ENCODE measurements at places on chromosomes 12 and 14.

DNA sequence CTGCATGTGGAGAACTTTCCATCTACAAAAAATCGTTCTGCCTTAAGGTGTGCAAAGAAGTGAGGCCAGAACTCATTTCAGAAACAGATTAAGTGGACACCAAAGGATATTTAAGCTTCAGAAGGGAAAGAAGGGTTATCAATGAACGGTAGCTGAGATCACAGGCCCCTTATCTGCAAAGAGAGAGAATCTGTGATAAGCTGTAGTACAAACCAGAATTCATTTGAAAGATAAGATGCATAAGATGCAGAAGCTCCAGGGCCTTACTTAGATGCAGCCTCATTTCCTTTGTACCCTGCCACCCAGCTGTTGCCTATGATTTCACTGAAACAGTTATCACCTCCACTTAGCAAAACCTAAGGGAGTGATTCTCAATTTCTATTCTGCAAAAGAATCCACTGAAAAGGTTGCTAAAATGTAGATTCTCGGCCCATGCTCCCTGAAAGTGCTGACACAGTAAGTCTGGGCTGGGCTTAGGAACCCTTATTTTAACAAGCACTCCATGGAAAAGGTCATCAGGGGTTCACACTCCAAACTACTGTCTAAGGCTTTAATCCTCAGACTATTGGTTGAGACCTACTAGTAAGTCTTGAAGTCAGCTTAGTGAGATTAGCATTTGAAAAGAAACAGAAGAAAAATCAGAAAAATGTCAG is 64.8 kb downstream of the HELB start:
- no peaks in the 10 kb centered on the region for H3K4me1 ChIP-seq
- no peak overlapping the region for H3K27ac ChIP-seq
- DNase-seq = peak; percentile 69
- H3K36me3 ChIP-seq = no peaks in the 10 kb centered on the region
- H3K4me3 ChIP-seq = no peak overlapping the region

DNA sequence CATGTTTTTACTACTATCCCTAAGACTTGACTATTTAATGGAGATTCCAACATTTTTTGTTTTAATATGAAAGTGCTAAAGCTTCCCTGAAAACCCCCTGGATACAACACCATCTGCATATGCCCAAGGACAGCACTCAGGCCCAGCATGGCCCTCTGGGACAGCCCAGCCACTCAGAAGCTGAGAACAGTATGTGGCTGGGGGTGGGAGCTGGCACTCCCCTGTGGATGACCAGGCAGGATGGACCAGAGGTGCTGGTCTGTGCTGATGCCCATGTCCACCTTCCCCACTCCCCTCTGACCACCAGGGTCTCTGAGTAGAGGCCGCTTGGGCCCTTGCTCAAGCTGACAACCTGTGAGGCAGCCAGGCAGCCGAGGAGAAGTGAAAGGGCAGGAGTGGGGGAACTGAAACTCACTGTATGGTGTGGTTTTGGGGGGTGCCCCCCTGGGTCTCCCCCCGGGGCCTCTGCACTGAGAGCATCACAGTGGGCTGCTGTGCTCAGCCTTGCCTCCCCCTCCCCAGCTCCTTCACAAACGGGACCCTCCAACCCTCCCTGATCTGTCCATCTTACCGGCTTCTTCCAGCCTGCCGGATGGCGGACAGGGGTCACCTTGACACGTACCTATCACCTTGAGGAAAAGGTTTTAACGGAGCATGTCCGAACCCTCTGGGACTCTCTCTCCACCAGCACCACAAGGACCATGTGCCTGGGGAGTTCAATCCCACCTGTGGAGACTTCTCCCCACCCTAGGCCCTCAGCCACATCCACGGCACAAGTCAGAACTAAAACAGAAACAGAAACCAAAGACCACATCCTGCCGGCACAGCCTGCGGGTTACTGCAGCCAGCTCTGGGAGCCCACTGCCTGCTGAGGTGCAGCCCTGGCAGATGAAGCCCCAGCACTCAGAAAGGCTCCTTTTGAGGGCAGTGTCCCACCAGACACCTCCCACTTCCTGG is at the start of gene TMEM229B:
Gene TMEM229B, minus strand, starts transcription at position 785 of the 957 bp plus-strand sequence. CDS start 14,798 bp downstream, outside the sequence.
- H3K4me3 ChIP-seq = no peak within 1 kb of the TSS
- no peak for DNase-seq
- H3K36me3 ChIP-seq = no peaks in the 10 kb centered on the region
- H3K27ac ChIP-seq = no peak within 1 kb of the TSS

DNA sequence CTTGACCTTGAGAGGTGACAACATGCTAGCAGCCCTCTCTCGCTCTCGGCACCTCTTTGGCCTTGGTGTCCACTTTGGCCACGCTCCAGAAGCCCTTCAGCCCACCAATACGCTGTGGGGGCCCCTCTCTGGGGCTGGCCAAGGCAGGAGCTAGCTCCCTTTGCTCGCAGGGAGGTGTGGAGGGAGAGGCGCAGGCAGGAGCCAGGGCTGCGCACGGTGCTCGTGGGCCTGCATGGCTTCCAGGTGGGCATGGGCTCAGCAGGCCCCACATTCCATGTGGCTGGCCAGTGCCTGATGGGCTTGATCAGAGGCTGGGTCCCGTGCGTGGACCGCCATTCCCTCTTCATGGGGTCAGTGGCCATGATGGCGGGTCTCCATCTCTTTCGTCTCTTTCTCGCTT is 1237.0 kb upstream of the USP15 start:
- DNase-seq = no peak
- H3K27ac ChIP-seq = no peak overlapping the region
- H3K4me3 ChIP-seq = no peak overlapping the region
- H3K36me3 ChIP-seq = no peaks in the 10 kb centered on the region
- H3K27me3 ChIP-seq = no peaks in the 10 kb centered on the region
- H3K4me1 ChIP-seq = no peaks in the 10 kb centered on the region

DNA sequence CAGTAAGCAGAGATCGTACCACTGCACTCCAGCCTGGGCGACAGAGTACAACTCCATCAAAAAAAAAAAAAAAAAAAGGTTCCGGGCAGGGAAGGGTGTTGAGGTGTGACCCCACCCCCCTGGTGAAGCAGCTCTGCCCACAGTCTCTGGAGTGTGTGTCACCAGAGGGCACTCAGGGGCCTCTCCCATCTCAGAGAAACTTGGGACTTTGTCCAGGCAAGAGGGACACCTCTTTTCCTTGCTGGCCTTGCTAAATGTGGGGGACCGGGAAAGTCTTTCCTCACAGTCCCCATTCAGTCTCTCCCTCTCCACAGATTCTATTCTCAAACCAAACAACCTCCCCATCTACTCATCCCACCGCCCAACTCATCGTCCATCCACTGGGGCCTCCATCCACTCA is 43.6 kb downstream of the RFLNA start:
- no peaks in the 10 kb centered on the region for H3K27me3 ChIP-seq
- H3K4me1 ChIP-seq = no peaks in the 10 kb centered on the region
- H3K4me3 ChIP-seq = no peak overlapping the region

DNA sequence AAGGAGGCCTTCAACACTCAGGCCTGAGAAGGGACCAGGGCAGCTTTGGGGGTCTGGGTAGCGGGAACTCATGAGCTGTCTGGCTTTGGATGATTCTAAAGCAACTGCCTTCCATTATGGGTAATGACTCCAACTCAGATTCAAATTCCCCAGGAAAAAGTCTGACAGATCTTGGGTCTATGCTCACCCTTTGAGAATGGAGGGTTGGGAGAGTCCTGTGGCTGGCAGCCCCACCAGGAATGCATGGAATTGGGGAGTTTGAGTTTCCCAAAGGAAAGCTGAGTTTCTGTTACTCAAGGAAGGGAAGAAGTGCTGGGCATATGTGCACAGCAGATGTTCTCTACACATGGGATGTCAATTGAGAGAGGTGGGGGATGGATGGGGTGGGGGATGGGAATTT is 22.4 kb upstream of the LTBP2 start:
- H3K27ac ChIP-seq = no peak overlapping the region
- no peaks in the 10 kb centered on the region for H3K27me3 ChIP-seq
- no peaks in the 10 kb centered on the region for H3K36me3 ChIP-seq
- no peak for DNase-seq
- no peak overlapping the region for H3K4me3 ChIP-seq
- peaks cover 17% of the 10 kb centered on the region for H3K4me1 ChIP-seq

DNA sequence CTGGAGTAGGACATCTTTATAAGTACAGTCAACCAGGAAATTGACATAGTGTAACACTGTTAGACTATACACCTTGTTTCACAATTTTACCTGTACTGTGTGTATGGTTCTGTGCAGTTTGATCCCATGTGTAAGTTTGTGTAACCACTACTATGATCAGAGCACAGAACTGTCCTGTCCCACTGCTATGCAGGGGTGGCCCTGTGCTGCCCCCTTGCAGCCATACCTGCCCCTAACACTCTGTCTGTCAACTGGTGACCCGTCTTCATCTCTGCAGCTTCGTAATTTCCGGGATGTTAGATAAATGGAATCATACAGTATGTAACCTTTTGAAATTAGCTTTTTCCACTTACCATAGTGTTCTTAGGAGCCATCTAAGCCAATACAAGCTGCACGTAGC is 58.7 kb upstream of the RD3L start:
- no peaks in the 10 kb centered on the region for H3K27me3 ChIP-seq
- H3K36me3 ChIP-seq = no peaks in the 10 kb centered on the region
- no peak overlapping the region for H3K27ac ChIP-seq
- no peak overlapping the region for H3K4me3 ChIP-seq
- H3K4me1 ChIP-seq = no peaks in the 10 kb centered on the region

GRCh38 chr14:90281756-90282155 is 25.4 kb downstream of the PSMC1 start:
- H3K27me3 ChIP-seq = no peaks in the 10 kb centered on the region
- no peak overlapping the region for H3K4me3 ChIP-seq
- H3K27ac ChIP-seq = no peak overlapping the region
- peaks cover 2% of the 10 kb centered on the region for H3K36me3 ChIP-seq
- no peak for DNase-seq

- H3K4me1 ChIP-seq = peaks cover 2% of the 10 kb centered on the region
- H3K27me3 ChIP-seq = no peaks in the 10 kb centered on the region
- H3K4me3 ChIP-seq = no peak overlapping the region
- H3K27ac ChIP-seq = no peak overlapping the region
- DNase-seq = no peak
These were observed 6.1 kb downstream of the ATP2B1 start for GRCh38 chr12:89702503-89702902.

DNA sequence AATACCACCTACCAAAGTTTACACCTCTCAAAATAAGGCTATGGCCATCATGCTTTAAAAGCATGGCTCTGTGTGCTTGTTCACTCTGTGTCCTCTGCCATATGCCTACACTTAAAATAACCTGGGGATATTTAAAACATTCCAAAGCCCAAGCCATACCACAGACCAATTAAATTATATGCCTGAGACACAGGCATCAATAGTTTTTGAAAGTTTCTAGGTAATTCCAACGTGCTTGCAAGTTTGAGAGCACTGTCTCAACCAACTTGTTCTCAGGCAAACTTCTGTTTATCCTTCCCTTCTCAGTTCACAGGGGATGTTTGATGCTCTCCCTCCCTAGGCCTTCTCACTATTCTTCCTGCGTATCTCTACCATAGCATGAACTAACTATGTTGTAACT is 3.4 kb upstream of the FRMD6 start:
- no peaks in the 10 kb centered on the region for H3K27me3 ChIP-seq
- no peak overlapping the region for H3K4me3 ChIP-seq
- H3K4me1 ChIP-seq = no peaks in the 10 kb centered on the region
- H3K36me3 ChIP-seq = no peaks in the 10 kb centered on the region
- H3K27ac ChIP-seq = no peak overlapping the region

- no peak for DNase-seq
- no peaks in the 10 kb centered on the region for H3K36me3 ChIP-seq
- H3K4me1 ChIP-seq = no peaks in the 10 kb centered on the region
These were observed 133.9 kb upstream of the SCAF11 start for GRCh38 chr12:46124132-46124847.

DNA sequence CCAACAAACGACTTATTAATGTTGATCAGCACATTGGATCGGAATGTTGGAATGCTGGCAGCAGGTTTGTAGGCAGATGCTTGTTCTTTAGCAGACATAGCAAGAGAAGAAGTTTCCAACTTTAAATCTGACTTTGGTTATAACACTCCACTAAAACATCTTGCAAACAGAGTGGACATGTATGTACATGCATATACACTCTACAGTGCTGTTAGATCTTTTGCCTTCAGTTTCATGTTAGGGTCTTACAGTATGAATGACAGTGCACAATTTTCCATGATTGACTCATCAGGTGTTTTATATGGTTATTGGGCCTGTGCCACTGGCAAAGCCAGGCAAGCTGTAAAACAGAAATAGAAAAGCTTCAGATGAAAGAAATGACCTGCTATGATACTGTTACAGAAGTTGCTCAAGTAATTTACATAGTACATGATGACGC is 14.3 kb upstream of the DHRS7 start:
- H3K4me3 ChIP-seq = no peak overlapping the region
- no peak overlapping the region for H3K27ac ChIP-seq
- no peak for DNase-seq
- H3K27me3 ChIP-seq = no peaks in the 10 kb centered on the region

- no peak overlapping the region for H3K4me3 ChIP-seq
- peak overlapping the region; percentile 83 for H3K27ac ChIP-seq
- H3K4me1 ChIP-seq = peaks cover 11% of the 10 kb centered on the region
- H3K27me3 ChIP-seq = no peaks in the 10 kb centered on the region
- peak; percentile 91 for DNase-seq
These were observed 193.3 kb downstream of the ANO4 start for GRCh38 chr12:100987552-100988521.

DNA sequence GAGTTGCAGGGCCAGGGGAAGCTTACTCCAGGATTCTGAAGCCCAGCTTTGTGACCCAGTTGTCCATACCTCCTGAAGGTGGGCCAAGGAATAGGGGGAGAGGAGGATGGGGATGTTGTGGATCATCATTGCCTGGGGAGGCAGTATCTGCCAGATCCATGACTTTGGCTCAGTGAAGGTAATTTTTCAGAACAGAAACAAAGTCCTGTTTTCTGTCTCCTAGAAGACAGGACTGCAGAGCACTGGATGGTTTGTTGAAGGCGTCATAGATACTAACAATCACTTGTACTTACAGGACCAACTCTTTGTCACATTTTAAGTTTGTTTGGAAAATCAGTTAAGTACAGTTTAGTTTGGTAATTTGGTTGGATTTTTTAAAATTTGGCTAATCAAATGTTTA is 38.4 kb downstream of the ANO6 start:
- no peak overlapping the region for H3K27ac ChIP-seq
- H3K27me3 ChIP-seq = no peaks in the 10 kb centered on the region
- DNase-seq = no peak
- H3K4me1 ChIP-seq = peaks cover 7% of the 10 kb centered on the region
- no peaks in the 10 kb centered on the region for H3K36me3 ChIP-seq

- H3K4me3 ChIP-seq = peak overlapping the region; percentile 78
- no peaks in the 10 kb centered on the region for H3K36me3 ChIP-seq
- DNase-seq = peak; percentile 27
These were observed 1.1 kb downstream of the CCDC91 start for GRCh38 chr12:28191051-28192048.

- no peak overlapping the region for H3K4me3 ChIP-seq
- no peaks in the 10 kb centered on the region for H3K36me3 ChIP-seq
- no peaks in the 10 kb centered on the region for H3K27me3 ChIP-seq
- no peak for DNase-seq
- H3K4me1 ChIP-seq = no peaks in the 10 kb centered on the region
These were observed 14.9 kb downstream of the ATP2B1 start for GRCh38 chr12:89693639-89694202.

DNA sequence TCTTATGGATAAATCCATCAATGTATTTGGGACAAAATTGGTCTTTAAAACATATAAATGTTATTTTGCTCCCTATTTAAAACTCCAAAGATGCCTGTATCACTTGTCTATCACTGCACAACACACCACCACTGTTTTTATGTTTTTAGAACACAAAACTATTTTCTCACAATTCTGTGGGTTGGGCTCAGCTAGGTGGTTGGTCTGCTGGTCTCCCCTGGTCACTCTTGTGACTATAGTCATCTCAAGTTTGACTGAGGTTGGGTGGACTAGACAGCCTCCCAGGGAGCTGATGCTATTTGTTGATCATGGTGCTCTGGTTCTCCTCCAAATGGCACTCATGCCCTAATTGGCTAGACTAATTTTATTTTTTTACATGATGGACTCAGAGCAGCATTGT is 39.5 kb upstream of the NR1H4 start:
- no peaks in the 10 kb centered on the region for H3K4me1 ChIP-seq
- DNase-seq = no peak
- no peak overlapping the region for H3K4me3 ChIP-seq
- H3K27ac ChIP-seq = no peak overlapping the region

Data from mesendoderm (in vitro differentiated cells).